K562 (cell line): ENCODE measurements at places on chromosomes 16 and 17. TPM values are rescaled to one million over a fixed set of nuclear protein-coding genes. Genes with fewer than 3 reads are reported as not detected.

DNA sequence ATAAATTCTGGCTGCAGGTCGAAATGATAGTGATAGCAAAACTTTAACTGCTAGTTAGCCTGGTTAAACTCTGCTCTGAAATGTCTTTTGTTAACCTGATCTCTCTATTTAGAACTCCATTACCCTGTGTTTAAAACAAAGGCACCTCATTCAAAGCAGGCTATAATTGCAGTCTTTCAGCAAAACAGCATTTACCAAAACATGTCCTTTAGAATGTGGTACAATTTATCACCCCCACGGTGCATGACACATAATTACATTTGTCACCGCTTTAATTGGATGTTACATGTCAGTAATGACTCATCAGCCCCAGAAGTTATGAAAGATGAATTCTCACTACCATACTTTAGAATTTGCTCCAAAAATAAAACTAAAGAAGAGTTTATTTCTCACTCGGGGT is 295.4 kb downstream of the TOX3 start:
- DNase-seq: no peak
- no peaks in the 10 kb centered on the region for H3K4me1 ChIP-seq
- H3K4me3 ChIP-seq: no peak overlapping the region
- H3K27ac ChIP-seq: no peak overlapping the region

DNA sequence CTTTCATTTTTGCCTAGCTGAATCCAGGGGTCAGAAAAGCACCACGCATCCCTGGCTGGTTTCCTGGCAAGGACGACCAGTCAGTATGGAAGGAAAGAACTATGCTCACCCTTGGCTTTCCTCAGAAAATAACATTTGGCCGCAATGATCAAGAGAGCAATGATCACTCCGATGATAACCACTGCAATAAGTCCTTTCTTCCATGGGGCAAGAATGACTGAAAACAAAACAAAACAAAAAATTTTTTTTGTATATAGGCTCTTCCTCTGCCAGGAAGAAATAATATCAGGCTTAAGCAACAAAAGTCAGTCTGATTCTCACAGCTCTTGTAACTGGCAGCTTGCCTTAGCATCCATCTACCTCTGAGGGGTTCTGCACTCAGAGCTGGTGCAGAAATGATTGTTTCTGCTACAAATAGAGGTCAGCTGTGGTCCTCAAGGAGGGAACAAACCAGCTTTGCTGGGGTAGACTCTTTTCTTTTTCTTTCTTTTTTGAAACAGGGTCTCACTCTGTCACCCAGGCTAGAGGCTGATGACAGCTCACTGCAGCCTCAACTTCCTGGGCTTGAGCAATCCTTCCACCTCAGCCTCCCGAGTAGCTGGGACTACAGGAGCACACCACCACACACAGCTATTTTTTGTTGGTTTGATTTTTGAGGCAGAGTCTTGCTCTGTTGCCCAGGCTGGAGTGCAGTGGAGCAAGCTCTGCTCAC is 35.7 kb downstream of the PECAM1 start:
- no peaks in the 10 kb centered on the region for H3K27me3 ChIP-seq
- H3K4me3 ChIP-seq: no peak overlapping the region
- H3K4me1 ChIP-seq: no peaks in the 10 kb centered on the region
- no peaks in the 10 kb centered on the region for H3K36me3 ChIP-seq

Gene GP1BA
- not detected in 2 replicates for total RNA-seq

Gene KRTAP2-3
- not detected in 2 replicates for total RNA-seq

Gene ZPBP2
- total RNA-seq: not detected in 2 replicates
